ENCODE measurements at places on chromosomes 7 and 10.

DNA sequence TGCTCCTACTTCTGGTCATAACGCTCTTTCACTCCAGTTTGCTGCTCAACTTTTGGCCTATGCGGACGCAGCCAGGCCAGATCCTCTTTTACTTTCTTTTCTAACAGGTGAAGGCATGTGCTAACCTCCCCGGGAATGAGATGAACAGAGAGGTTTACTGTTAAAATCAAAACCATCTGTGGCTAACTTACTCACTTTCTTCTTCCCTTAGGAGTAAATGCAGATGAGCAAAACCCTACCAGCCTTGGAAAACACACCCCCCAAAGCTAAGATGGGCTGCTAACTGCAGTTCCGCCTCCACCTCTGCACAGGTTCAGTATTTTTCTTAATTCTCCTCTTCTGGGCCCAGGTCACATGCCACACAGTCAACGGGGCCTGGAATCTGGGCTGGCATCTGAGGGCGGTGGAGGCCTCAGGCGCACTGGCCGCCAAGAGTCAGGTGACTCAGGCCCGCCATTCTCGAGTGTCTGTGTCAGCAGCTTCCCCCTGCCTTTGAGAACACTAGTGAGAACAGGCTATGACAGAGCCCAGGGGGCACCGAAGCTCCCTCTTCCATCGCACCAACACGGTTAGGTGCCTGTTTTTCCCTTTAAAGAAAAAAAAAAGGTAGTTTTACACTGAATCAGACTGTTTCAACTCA, 11.1 kb downstream of the FAM53B start:
- peak; percentile 60 for DNase-seq

DNA sequence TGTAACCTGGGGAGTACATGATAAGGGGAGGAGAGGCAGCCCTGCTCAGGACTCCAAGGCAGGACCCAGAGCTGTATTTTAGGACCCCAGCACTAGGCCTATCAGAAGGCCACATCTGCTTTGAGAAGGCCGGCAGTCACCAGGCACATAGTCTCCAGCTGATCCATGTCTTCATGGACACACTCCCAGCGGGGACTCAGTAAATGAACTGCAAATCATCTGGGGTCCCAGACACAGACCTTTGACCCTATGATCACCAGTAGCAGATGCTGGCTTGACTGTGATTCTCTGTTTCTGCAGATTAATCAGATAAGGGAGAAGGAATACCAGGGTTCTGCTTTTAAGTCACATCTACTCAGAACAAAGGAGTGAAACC, 341.4 kb upstream of the PODXL start:
- DNase-seq, result no peak

DNA sequence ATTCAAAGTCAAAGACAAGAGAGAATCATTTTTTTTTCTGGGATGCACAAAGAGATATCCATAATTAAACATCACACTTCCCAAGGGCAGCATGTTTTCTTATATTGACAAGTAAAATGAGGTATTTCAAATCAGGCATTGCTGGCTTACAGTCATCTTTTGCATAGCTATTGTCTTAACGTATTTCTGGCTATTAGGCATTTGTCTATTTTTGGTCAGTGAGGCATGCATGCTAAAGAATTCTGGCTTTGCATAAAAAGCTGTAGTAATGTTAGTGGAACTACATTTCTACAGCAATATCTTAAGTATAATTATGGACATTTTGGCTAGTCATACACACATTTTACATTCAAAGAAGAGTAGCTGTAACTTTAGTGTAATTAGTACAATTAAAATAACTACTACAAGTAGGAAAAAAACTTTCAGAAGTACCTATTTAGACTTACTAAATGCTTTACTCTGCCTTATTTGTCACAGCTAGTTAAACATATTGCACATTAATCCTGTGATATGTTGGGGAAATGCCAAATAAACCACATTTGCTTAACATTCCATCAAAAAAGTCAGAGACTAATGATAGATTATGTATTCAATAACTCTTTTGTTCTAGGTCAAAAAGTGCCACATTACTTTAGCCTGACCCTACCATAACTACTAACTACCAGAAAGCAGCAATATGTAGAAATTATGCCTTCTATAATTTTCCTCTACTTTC, 76.4 kb downstream of the RELN start:
- DNase-seq, result no peak

DNA sequence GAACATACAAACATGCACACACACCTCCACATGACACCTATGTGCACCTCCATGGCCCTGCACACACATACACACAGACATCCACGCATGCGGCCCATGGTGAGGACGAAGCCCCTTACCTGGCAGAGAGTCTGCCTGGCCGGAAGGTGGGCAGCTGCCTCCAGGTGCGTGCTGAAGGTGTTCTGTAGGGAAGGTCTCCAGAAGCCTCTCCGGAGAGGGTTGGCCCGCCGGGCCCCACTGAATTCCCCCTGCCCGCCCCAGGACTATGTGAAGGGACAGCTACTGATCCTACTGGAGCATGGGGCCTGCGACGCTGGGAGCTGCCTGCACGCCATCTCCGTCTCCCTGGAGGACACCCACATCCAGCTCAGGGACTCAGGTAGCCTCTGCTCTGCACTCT, 8.5 kb upstream of the ZNF467 start:
- no peak for DNase-seq

GRCh38 chr10:110898391-110898790, 20.6 kb downstream of the BBIP1 start:
- DNase-seq, result no peak

DNA sequence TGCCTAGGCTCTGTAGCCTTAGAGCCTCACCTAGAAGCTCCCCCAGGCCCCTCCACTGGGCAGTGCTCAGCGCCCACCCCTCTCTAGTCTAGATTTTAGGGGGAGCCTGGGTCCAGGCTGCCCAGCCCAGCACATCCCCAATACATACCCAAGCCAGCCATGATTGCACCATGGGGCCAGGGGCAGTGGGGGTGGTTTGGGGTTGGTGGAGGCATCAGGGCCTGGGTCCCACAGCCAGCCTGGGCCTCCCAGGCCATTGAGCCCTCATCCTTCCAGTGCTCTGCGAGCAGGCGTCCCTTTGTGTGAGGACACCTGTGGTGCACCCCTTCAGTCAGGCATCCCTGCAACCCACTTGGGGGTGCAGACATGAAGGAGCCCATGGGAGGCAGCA, 76.9 kb upstream of the RET start:
- no peak for DNase-seq
